ENCODE measurements at places on chromosomes 1 and 21.

DNA sequence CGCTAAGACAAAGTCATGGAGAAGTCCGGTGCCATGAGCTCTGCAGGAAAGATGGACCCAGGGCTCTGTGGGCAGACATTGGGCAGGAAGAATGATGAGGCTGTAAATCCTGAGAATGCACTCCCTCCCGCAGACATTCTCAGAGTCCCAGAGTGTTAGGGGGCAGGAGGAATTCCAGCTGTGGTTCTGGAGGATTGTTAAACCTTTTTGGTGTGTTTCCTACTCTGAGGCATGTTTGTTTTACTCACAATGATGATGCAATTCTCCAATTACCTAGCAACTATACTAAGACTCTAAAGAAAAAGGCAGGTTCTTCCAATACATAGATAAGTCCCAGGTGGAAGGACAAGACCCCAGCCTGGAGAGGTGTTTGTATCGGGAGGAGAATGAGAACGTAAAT is 2.8 kb upstream of the CAPN9 start:
- no peak for DNase-seq

GRCh38 chr1:109980324-109981003 is 4.1 kb upstream of the AHCYL1 start:
- DNase-seq: no peak

DNA sequence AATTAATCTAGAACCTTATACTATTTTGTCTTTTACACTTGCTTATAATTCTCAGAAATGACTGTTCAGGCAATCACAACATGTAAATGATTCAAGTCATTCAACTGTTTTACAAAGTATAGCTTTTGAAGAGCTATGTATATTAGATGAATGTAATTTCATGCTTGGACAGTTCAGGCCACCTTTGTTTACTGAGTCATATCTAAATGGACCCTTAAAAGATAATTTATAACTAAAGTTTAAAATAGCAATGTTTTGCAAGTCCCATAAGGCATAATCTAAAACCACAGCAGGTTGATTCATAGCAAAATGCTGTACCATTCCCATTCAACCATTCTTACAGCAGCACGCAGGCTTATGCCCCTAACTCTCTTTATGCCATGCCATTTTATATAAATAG is 64.8 kb downstream of the PIK3R3 start:
- no peak for DNase-seq

DNA sequence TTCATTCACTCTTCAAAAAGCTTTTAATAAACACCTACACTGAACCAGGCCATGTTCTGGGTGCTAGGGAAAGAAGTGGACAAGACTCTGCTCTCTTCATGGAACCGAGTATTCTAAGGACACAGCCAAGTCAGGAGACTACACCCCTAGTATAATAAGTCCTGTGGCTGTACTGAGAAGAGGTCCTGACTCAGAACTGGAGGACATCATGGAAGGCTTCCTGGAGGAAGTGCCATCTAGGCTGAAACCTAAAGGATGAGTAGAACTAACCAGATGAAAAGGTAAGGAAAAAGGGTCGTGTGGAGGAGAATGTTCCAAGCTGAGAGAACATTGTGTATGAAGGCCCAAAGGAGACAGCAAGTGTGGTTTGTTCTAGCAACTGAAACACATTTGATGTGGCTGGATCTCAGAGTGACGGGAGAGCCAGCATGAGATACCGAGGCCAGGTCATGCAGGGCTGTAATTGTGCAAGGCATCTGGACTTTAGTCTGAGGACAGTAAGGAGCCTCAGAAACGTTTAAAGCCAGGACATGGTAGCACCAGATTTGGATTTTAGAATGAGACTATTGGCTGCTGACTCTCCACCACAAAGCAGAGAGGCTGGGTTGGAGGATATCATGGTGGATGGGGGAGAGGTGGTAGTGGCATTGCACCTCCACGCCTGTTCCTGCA is 82.5 kb downstream of the LRRN2 start:
- DNase-seq: no peak

DNA sequence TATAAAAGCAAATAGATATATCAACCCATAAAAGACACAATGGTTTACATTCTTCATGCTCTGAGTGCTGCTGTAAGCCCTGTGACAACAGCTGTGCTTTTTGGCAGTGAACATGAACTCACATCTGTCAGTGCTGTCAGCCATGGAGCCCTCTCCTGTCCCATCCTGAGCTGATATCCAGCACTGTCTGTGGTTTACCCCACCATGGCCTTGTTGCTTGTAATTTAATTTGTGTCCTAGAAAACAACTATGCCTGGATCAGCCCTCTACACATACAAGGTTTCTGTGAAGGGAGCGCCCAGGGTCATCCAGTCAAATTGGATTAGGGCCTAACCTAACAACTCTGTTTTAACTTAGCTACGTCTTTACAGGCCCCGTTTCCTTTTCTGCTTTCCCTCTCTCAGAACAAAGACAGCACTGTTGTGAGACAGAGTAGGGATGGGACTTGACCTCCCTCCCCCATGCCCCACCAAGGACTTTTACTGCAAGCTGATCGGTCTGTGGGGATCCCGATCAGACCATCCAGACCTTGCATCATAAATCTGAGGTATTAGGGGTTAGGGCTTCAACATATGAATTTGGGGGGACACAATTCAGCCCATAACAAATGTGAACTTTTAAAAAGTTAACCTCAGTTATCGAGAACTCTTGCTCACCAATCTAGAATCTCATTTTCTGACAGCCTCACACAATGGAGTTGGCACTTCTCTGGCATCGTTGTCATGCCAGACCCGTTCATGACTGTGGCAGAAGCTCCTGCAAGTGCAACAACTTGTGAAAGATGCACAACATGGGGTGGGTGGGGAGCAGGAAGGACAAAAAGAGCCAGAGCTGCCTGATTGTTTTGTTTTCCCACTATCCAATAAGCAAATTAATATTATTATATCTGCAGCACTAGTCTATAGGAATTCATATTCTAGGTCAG is 16.4 kb upstream of the SLC44A3 start:
- no peak for DNase-seq

Data from activated CD8-positive, alpha-beta memory T cell treated with anti-CD3 and anti-CD28 coated beads for 24 hours (primary cell).